Suppressor macrophage (primary cell): ENCODE measurements at places on chromosomes 4 and X.

DNA sequence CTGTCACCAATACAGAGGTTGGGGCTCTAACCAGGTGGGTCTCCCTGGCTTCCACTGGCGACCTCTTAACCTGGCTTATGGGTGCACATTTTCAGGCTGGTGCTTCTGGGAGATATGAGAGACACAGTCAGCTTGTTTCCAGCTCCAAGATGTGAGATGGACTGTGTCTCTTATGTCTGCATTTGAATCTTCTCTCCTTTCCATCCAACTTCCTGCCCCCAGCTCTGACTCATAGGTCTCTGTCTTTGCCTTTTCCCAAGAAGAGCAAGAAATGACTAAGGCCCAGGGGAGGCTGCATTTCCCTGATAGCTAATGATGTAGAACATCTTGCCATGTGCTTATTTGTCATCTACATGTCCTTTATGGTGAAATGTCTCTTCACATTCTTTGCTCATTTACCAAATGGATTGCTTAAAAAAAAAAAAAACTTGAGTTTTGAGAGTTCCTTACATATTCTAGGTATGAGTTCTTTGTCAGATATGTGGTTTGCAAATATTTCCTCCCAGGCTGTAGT is 3.2 kb upstream of the UXT start:
- DNase-seq, result peak; percentile 80

GRCh38 chr4:22356987-22357596 is 158.8 kb downstream of the ADGRA3 start:
- peak; percentile 10 for DNase-seq

- no peak for DNase-seq
Observed at GRCh38 chr4:182504463-182504862, 261.3 kb downstream of the TENM3 start.

- peak; percentile 50 for DNase-seq
Observed at GRCh38 chrX:155086202-155086840, 15.0 kb downstream of the BRCC3 start.

GRCh38 chr4:43512253-43512652 is 619.7 kb downstream of the GRXCR1 start:
- no peak for DNase-seq

DNA sequence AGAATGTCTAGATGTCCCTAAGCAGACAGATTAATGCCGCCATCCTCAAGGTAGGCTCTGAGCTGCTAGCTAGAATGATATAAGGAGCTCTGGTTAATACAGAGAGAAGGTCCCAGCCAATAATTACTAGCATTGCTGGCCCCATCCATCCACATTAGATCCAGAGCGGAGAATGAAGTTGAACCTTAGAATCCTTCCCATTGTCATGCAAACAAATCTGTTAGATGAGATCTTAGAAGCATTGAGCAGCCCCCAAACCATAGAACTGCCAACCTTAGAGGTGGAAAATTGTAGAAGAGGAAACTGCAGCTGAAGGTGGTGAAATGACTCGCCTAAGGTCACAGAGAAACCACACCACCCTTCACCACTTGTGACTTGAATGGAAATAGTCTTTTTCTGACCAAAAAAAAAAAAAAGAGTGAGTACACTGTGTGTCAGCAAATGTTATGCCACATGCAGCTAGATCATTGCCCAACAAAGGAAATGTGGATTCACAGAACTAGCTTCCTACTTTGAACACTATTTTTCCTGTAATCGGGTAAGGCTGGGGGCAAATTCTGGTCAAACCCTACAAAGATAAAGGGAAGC is 162.1 kb downstream of the SMIM20 start:
- peak; percentile 84 for DNase-seq

GRCh38 chr4:105461621-105462382 is 12.1 kb downstream of the PPA2 start:
- DNase-seq, result no peak

DNA sequence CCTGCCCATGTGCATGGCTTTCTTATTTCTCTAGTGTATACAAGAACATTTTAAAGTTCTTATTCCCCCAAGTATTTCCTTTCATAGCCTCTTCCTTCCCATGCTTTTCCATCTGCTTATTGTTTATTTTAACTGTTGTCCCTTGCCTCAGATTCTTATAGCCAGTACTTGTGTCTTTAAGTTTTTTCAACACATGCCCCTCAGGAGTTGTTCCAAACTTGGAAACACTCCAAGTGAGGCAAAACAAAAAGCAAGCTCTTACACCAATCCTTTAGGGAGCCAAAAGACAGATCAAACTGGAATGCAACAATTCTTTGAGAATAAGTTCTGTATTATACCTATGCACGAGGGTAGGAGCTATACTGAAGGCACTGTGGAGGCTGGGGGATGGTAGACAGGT is 222.0 kb upstream of the STK26 start:
- DNase-seq, result no peak

- no peak for DNase-seq
Observed at GRCh38 chrX:76228499-76228898, 55.6 kb downstream of the PBDC1 start.

DNA sequence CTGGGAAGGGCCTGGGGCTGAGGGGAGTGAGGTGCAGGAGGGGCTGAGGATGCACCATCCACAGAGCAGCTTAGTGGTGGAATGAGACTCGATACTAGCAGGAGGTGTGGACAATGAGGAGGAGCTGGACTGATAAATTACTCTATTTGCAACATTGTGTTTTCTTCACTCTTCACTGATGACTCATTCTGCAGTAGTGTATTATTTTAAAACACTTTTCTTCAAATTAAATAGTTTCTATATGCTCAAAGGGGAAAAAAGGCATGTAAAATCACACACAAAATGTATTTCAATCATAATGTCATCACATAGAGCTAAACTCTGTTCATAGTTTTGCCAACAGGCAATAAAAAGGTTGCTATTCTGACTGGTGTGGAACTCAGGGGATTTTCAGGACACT is 467.0 kb upstream of the CTSO start:
- DNase-seq, result no peak

DNA sequence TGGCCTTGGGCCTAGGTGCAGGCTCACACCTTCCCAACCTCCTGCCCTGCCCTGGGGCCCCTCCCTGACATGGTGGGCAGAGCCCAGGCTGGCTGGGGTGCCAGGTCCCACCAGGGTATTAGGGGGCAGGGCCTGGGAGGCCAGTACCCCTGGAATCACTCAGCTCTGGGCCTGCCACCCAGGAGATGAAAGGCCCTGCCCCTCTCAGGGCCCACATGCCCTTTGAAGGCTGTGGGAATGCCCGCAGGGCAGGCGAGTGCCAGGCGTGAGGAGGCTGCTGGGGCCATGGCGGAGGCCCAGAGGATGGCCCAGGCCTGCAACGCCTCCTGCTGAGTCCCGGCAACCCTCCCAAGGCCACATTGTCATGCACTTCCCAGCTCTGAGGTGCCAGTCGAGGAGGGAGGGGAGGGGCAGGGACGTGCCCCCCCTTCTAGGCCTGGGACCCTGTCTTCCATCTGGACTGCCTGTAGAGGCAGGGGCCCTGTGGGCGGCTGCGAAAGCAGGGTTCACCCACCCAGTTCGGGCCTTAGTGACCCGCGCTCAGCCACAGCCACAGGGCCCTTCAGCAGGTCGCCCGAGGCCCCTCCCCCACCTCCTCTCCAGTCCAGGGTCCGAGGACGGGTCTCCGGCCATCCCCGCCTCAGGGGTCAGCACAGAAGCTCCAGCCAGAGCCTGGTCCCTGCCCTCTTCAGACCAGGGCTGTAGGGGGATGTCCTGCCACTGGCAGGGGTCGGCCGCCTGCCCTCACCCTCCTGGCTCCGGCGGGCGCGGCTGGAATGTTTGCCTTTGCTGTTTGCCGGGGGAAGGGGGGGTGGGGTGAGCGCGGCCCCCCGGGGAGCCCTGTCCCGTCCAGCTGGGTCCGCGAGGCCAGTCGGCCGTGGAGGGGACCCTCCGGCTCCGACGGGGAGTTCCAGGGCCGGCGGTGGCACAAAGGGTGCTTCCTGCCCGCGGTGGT is 26.7 kb upstream of the FGFR3 start:
- no peak for DNase-seq

DNA sequence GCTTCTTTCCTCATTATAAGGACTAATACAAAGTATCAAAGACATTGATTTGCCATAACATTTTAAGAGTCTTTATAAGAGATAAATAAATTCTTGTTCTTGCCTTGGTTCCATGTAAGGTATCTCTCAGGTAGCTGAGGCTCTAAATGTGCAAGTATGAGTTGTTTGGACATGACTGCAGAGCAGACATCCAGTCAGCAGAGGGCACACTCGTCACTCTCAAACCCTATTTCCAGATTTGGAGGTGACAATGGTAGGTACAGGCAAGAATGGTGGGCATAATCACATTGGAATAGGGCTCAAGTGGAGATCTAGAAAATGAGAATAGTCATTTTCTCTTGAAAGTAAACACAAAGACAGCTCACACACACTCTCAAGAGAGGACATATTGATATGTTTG is 133.3 kb upstream of the ZIC3 start:
- DNase-seq, result no peak

- DNase-seq, result no peak
Observed at GRCh38 chr4:20376070-20376469, 124.4 kb downstream of the SLIT2 start.

DNA sequence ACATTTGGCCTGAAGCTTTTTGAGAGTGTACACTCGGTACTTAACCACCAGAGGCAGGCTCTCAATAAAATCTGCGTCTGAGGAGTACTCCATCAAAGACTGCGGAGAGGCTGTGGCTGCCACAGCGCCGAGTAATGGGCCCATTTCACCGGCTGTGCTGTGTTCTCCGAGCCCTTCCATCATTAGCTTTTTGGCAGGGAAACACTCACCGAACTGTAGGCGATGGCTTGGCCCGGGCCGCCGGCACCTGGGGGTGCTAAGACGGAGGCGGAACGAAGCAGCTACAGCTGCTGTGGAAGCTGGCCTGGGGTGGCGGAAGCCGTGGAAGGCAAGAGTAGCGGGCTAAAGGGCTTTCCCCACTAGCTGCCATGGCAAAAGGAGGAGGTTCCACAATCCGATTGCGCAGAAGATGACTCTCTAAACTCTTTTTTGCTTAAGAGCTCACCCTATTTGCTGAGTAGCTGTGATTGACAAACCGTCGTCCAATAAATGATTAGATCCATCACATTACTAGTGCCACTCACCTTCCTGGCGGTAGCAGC is 48.5 kb upstream of the PABPC1L2A start:
- no peak for DNase-seq

DNA sequence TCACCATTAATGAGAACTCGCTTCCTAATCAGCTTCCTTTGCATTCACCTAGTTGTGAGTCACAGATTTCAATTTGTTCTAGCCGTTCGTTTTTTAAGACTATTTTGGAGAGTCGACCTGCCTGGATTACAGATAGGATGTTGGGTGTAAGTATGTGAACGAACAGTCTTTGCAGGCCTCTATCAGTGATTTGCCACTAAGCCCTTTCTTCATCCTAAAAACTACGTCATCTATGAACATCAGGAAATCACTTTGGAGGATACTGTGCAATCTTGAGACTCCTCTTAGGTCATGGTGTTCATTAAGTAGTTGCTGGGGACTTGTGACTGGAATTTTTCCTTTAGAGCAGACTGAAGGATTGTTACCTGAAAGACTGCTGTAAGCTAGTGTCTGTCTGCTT is 1.1 kb downstream of the POLA1 start:
- no peak for DNase-seq

GRCh38 chr4:102734116-102734515 is 26.7 kb downstream of the MANBA start:
- peak; percentile 28 for DNase-seq
